Hematopoietic multipotent progenitor cell treated with erythropoietin and hydrocortisone succinate and interleukin-3 and kit ligand, for 6 days (in vitro differentiated cells): ENCODE measurements at places on chromosomes 16 and 17.
A peak's percentile ranks its signal among the peaks of the same experiment; 100 is the strongest.

DNA sequence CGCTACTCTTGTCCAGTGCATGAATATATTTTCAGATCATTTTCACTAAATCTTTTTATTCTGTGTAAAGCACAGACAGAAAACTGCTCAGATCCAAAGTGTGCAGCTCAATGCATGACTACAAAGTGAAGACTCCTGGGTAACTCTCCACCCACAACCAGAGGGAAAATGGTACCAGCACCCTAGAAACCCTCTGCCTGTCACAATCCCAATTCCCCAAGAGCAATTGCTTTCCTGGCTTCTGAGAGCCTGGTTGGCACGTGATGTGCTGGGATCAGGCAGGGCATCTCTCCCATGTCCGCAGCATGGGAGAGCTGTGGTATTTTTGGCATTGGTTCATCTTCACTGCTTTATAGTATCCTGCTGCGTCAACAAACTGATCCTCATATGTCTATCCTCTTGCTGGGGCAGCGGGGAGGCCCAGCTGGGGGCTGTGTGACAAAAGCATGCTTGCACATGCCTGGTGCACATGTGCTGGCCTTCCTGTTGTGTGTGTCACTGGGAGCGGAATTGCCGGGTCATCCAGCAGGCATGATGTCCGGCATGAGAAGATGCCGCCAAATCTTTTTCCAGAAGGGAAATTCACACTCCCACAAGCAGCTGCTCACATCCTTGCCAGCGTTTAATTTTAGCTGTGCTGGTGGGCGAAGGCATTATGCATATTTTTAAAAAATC lies 278.9 kb upstream of the FOXF1 start:
- DNase-seq, result no peak

DNA sequence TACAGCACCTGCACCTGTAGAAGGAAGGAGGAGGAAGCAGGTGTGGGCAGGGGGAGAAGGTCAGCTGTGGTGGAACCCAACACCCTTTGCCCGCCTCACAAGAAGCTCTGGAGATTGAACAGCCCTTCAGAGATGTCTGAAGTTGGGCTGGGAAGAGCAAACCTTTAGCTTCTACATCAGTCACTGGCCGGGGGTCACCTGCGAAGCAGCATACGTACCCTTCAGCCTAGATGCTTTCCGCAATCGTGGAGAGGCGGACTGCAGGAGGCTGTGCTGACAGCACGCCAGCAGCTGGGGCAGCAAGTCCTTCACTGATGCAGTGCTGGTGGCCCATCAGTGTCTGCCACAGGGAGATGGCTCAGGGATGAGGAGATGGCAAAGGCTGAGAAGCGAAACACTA lies 5.2 kb upstream of the HS3ST3B1 start:
- DNase-seq, result no peak

GRCh38 chr17:77280304-77281121 lies 139.7 kb downstream of the SEC14L1 start:
- peak; percentile 30 for DNase-seq

- no peak for DNase-seq
Measured at GRCh38 chr16:4113358-4114256, 2.6 kb downstream of the ADCY9 start.

GRCh38 chr16:72008424-72009216 lies at the start of gene DHODH:
TSS of gene DHODH (plus strand) at chr16:72008744. CDS start at chr16:72008765, 21 bp downstream.
- peak; percentile 99 for DNase-seq

DNA sequence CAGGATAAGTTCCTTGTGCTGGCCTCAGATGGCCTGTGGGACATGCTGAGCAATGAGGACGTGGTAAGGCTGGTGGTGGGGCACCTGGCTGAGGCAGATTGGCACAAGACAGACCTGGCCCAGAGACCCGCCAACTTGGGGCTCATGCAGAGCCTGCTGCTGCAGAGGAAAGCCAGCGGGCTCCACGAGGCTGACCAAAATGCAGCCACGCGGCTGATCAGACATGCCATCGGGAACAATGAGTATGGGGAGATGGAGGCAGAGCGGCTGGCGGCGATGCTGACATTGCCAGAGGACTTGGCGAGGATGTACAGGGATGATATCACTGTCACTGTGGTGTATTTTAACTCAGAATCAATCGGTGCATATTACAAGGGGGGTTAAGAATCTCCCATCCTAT lies 5.2 kb downstream of the PDP2 start:
- no peak for DNase-seq

DNA sequence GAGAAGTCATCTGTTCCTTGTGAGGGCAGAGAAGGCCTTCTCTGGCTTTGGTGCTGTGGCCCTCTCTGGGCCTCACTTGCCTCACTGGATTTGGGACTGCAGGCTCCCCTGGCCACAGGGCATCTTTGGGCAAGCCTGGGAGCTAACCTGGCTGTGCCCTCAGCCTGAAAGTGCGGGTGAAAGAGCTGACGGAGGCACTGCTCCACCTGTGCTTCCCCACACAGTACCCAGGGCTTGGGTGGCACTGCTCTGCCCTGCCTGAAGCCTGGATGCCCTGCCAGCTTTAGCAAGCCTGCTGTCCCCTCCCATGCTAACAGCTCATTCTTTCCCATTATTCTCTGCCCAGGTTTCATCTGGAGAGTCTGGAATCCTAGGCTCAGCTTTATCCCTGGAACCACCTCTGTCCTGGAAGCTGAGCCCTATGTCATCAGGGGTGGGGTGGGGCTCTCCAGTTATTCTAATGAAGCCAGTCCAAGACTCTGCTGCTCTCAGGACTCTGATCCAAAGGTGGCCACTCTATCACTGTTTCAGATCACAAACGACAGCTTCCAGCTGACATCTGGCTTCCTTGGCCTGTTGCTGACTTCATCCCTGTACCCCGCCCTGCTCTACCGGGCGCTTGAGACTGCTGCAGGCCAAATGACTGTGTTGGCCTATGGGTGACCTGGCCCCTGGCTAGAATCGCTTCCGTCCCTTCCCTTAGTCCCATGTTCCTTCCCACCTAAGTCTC lies 29.3 kb downstream of the HIC1 start:
- DNase-seq, result no peak

GRCh38 chr17:8726941-8727555 lies 17.6 kb downstream of the CCDC42 start:
- peak; percentile 48 for DNase-seq

GRCh38 chr16:10835281-10835931 lies 16.8 kb upstream of the TVP23A start:
- no peak for DNase-seq

DNA sequence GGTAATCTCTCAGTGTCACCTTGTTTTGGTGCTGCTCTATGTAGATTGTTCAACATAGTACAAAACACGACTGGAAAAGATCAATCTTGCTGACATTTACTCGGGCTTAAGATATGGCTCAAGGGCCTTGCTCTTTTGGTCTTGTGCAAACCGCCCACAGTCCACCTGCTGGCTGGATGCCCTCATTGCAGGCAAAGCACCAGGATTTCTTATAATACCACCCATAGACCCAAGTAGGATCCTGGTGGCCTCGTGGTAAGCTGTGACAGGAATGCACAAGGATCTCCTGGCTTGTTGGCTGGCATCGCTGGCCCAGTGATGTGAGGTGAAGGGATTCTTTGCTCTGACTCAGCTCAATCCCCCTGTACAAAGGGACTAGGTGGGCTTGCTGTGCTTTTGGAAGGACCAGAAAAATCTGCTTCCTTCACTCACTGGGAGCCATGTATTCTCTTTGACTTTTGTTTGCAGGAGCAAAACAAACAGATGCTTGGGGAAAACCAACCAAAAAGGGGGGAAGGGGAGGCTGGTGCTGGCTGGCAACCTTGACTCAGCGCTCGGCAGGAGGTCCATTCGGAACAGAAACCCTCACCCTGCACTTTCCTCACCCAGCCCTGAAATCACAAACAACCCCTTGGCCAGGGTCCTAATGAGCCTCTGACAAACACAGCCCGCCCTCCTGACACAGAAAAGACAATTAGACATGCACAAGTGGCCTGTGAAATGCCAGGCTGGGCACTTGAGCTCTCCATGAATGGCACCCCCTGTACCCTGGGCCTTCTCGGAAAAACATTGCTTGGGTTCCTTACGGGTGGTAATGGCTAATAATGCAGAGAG lies 36.6 kb upstream of the MED9 start:
- peak; percentile 87 for DNase-seq

DNA sequence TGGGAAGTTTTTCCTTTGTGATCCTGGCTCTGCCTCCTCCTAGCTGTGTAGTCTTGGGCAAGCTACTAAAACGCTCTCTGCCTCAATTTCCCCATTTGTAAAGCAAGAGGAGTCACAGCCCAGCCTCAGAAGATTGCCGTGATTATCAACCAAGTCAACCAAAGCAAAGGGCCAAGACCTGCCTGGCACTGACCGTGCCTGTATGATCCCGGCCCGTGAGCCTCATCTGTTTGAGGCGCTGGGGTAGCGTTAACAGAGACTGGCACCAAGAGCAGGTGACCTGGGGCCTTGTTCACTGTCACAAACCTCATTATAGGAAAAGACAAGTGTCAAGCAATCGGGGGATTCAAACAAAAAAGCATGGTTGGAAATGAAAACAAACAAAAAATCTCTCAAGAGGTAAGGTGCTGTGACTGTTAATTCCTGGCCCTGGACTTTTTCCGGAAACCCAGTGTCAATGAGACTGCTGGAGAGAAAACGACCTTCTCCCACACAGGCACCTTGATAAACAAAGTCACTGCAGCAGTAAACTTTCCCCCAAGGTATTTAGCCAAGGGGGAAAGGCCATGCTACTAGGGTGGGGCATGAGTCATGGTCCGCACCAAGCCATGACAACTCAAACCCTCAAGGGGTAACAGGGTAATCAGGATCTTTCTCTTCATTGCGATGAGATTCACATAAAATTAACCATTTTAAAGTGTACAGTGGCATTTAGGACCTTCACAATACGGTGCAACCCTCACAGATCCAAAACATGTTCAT lies 5.4 kb downstream of the MEAK7 start:
- no peak for DNase-seq

GRCh38 chr17:50319306-50320004 lies 26.5 kb upstream of the XYLT2 start:
- DNase-seq, result no peak

GRCh38 chr17:36818134-36818825 lies 119.0 kb upstream of the LHX1 start:
- no peak for DNase-seq

- DNase-seq, result no peak
Measured at GRCh38 chr17:574061-574460, 140.6 kb downstream of the VPS53 start.

- DNase-seq, result peak; percentile 16
Measured at GRCh38 chr17:80832266-80832676, 159.4 kb upstream of the CHMP6 start.

- peak; percentile 77 for DNase-seq
Measured at GRCh38 chr17:1484676-1485422, 7.6 kb downstream of the MYO1C start.

- no peak for DNase-seq
Measured at GRCh38 chr16:460787-461186, 35.3 kb downstream of the RAB11FIP3 start.

GRCh38 chr16:58196898-58197313 lies 1.0 kb downstream of the CSNK2A2 start:
- DNase-seq, result peak; percentile 14

- DNase-seq, result peak; percentile 97
Measured at GRCh38 chr16:30844671-30845449, 49.0 kb downstream of the BCL7C start.

GRCh38 chr16:85483424-85483823 lies 129.7 kb upstream of the GSE1 start:
- no peak for DNase-seq

DNA sequence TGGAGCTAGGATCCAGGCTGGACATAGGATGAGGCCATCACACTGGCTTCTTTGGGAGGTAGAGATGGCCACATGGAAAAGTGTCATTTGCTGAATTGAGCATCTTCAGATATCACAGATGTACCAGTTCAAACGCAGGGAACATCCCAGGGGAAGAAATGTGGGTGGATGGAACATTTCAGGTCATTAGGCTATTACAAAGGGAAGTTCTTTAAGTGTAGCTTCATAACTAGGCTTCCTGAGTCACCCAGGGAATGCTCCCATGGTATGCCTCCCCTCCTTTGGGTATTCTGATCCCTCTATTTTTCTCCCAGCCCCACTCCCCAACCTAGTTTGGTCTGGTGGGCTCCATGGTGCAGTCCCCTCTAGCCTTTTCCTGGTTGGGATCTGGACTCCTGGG lies 69.8 kb upstream of the IRX3 start:
- no peak for DNase-seq

DNA sequence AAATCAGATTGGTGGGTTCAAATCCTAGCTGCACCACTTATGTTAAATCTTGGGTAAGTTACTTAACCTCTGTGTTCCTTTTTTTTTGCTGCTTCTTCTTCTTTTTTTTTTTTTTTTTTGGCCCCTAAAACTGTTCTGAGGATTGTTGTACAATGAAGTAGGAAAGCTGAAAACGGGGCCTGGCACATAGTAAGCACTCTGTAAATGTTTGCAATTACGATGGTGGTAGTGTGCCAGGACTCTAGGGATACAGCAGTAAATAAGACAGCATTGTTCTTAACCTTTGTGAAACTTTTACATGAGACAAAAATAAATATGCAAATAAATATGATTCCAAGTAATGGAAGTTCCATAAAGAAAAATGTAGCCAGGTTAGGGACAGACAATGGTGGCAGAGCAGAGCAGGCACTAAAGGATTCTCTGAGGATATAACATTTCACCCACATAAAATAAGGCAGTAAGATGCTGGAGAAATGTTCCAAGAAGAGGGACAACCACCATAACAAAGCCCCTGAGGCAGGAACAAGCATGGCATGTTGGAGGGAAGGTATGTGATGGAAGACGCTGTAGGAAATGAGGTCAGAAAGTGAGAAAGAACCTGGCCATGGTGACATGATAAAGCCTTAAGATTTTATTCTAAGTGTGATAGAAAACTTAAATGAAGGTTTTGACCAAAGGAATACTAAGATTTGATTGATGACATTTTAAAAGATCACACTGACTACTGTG lies 127.3 kb downstream of the NLK start:
- no peak for DNase-seq

DNA sequence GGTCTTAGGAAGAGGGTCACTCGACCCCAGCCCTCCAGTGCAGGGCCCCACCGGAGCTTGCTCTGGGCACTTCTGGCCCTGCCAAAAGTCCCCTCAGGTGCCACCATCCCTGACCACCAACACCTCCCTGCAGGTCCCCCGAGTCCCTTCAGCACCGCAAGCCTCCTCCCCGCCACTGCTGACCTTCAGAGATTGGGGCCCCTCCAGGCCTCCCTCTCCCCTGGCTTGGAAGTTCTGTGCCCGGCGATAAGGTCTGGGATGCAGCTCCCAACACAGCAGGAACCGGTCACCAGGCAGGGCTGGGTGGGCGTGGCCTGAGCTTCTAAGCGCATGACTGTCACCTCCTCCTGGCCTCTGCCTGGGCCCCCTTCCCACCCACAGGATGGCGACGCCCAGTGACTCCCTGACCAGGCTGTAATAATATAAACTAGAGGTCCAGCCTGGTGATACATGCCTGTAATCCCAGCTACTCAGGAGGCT lies 11.2 kb downstream of the PIEZO1 start:
- DNase-seq, result peak; percentile 92

DNA sequence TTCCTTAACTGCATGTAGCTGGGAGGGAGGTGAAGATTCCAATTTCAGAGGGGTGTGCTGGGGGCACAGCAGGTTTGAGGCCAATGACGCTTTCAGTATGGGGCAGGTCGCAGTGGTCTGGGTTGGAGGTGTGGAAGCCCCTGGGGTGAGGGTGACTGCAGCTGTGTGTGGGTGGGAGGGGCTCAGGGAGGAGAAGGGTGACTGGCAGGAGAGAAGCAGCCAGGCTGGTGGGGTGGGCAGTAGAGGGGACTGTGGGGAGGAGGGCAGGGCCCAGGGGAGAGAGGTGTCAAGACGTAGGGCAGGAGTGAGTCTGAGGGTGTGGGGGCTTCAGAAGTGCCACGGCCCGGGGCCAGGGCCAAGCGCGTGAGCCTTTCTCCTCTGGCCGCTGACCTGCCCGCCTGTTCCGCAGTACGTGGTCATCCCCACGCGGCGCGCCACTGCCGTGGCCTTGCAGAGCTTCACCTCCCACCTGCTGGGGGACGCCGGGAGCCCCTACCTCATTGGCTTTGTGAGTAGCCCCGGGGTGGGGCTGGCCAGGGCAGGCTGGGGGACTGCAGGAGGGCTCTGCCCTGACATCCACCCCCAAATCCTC lies 19.4 kb downstream of the MYBBP1A start:
- no peak for DNase-seq
